Stimulated activated CD8-positive, alpha-beta memory T cell treated with anti-CD3 and anti-CD28 coated beads, Interleukin-4, amount 100 ng/mL, for 1 hour (primary cell): ENCODE measurements at places on chromosomes 12 and 14.

GRCh38 chr14:52000696-52001095, 11.3 kb downstream of the RTRAF start:
- DNase-seq, result no peak

DNA sequence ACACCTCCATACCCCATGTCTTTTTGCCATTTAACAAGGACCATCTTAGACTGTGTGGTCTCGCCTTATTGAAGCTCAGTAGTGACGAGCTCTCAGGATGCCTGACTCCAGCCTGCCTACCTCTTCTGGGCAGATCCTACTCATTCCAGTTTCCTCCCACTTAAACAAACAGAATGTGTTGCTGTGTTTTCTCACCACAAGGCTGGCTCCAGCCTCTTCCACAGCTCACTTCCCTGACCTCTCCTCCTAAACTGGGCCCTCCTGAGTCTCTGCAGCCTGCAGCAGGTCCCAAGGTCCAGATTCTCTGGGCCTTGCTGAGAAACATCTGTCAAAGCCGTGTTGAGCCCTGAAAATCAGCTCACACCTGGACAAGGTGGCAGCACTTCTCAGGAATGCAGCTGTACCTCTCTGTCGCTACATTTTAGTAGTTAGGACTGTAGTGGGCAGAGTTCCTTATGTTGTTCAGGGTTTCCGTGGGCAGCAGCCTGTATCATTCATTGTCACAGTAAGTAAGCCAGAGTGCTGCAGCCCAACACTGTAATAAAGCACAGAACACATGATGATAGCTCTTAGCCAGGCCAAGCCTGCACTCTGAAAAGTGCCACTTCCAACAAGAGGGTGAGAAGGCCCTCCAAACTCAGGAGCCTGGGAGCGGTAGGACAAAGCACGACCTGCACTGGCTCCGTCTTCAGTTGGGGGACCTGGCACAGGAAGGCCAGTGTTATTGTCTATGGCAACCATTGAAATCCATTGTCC, 68.5 kb downstream of the NKX2-1 start:
- DNase-seq, result no peak

- DNase-seq, result no peak
These were observed 77.4 kb downstream of the SCARB1 start for GRCh38 chr12:124786061-124786964.

- no peak for DNase-seq
These were observed 342.6 kb upstream of the RGS6 start for GRCh38 chr14:71589609-71590008.

GRCh38 chr12:3252450-3252891, 175.3 kb downstream of the TSPAN9 start:
- DNase-seq, result no peak

DNA sequence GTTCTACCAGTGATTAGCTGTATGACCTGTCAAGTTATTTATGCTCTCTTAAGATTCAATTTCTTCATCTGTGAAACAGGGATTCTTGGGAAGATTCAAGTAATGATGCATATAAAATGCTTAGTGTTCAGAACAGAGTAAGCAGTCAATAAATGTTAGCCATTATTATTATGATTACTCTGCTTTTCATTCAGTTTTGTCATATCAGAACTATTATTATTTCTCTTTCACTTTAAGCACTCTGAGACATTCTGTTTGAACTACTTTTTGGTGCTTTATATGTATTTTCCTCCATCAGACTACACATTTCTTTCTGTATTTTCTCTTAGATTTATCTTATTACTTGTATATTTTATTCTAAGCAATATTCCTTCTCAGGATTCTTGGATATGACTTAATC, 81.2 kb downstream of the CFAP54 start:
- DNase-seq, result no peak
